Pons (tissue), 1 donor: ENCODE measurements at places on chromosomes 11 and 22.
A peak's percentile ranks its signal among the peaks of the same experiment; 100 is the strongest.

DNA sequence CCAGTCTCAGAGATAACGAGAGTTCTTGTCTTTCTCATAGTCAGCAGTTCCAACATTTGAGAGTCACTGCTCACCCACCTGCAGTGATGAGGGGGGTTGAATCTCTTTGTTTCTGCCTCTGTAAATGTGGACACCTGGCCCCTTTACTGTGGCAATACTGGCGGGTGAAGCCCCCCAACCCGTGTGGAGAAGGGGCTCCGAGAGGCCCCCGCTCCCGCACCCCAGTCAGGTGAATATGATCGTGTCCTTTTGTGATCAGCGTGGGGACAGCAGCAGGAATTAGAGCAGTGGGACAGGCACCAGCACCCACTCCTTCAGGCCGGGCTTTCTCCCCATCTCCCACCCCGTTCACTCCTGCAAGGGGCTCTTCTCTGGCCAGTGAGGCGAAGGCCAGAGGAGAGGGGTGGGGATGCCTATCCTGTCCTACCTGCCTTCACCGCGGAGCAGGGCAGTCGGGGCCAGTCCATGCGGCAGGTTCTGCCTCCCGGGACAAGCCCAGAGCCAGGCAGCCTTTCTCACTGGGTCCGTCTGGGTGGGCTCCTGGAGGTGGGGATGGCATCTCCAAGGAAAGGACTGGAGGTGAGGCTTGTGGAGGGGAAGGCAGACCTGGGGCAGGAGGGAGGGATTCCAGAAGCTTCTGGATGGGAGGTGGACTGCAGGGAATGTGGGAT, 12.7 kb upstream of the CELSR1 start:
- DNase-seq, result no peak

DNA sequence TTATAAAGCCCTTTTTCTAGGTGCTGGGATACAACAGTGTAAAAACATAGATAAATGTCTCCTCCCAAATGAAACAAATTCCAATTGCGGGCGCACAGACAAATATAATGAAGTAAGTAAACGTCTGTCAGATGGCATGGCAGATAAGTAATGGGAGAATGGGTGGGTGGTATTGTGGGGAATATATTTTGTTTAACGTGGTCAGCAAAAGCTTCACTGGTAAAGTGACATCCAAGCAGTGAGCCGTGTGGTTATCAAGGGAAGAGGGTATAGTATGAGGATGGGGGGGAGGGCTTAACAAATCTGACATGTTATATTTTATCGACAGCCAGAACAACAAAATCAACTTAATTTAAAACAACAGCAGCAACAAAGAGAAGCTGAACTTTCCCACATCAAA, 1.2 kb downstream of the SVIP start:
- DNase-seq, result no peak

DNA sequence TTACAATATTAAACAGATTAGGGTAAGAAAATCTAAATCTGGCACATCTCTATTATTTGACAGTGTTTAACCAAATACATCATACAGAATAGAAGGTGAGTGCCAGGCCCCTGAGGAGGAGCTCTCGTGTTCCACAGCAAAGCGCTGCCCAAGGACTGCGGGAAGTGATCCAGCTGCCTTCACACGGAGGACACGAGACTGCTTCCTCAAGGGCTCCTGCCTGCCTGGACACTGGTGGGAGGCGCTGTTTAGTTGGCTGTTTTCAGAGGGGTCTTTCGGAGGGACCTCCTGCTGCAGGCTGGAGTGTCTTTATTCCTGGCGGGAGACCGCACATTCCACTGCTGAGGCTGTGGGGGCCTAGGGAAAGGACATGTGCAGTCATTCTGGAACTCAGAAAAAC, 71.1 kb downstream of the NCAPD3 start:
- DNase-seq, result no peak

DNA sequence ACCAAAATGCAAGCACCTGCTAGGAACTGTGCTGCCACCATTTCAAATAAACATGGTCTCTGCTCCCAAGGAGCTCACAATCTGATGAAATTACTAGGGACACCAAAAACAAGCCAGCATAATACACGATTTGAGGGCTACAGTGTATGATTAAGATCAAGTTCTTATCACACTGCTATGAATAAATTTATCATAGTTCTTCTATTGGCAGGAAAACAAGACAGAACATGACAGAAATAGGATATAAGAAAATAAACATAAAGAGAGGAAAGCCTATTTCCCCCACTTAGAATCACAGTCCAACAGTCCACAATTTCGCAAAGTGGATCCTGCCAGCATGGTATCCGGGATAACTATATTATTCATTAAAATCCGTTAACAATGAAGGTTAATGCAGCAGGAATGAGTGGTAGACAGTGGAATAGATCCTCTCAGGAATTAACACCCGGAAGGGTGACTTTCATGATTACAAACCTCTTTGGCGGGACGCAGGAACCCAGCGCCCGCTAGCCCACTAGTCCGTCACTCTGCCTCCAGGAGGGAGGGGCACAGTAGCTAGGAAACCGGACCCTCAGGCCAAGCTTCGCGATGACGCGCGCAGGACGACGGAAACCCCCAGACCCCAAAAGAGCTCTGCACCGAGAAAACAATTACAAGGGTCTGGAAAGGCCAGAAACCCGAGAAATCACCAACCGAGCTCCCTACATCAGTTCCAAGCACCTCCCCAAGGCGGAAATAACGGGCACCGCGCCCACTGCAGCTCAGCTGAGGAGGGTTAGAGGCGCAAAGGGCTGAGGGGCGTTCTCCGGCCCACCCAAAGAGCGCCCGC, 607 bp downstream of the CCDC82 start:
- peak; percentile 38 for DNase-seq

GRCh38 chr11:96367342-96367741, 22.4 kb downstream of the CCDC82 start:
- no peak for DNase-seq

GRCh38 chr22:22896601-22897000, 9.0 kb downstream of the IGLL5 start:
- DNase-seq, result no peak
